ENCODE measurements at places on chromosomes 2 and 18.

GRCh38 chr2:37052600-37053332, 31.4 kb downstream of the HEATR5B start:
- DNase-seq: no peak

GRCh38 chr2:120480346-120480902, 134.5 kb downstream of the INHBB start:
- no peak for DNase-seq

DNA sequence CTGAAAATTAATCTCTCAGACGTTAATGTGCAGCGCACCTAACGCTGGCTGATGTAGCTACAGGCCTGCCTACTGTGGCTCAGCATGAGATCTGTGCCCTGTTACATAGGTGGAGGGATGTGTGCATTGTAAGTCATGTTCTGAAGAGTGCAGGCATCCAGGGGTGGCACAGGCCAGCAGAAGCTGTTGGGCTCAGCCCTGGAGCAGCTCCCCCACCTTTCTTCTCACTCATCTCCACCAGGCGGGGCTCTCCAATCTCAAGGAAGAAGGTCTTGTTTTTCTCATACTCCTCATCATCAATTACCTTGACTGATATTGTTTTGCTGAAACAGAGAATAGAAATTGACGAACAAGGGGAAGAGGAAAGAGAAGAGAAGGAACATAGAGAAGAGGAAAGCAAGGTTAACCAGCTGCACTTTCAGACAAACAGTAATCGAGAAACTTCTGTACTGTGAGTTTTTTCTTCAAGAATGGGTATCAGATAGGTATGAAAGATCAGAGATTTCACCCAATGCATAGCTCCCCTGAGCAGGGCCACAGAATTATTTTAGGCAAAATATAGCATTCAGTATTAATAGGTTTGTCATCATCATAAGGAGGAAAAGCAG, 273.6 kb downstream of the SLC8A1 start:
- DNase-seq: no peak

- no peak for DNase-seq
Measured at GRCh38 chr2:9739531-9739964, 103.7 kb upstream of the TAF1B start.

DNA sequence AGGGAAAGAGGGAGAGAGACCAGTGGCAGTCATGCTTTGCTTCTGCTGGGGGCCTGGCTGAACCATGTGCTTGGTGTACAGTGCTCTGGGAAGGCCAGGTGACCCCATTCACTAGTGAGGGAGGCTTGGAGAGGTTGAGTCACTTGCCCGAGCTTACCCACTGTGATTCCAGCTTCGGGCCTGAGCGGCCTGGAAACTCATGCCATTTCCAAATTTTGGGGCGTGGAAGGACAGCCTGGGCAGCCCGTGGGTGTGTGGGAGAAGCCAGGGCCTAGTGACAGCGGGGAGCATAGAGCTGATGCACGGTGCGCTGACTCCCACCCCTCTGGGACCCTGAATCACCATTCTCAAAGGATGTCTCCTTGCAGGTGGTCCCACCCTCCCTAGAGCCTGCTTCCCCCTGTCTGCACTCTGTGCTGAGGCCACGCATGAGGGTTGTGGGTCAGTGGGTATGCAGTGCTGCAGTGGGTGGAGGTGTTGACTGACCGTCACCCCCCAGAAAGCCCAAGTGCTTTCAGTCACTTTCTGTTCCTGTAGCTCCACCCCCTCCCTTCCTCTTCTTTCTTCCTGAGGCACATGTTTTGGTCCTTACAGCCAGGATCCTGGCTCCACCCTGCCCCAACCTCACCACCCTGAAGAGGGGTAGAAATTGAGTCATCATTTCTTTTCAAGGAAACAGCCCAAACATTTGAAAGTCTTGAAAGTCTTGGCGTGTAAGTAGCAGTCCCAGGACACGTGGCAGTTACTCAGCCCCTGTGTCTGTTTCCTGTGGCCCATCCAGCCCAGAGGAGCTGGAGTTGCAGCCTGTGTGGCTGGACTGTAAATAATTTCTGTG, 69.3 kb upstream of the MCFD2 start:
- no peak for DNase-seq

DNA sequence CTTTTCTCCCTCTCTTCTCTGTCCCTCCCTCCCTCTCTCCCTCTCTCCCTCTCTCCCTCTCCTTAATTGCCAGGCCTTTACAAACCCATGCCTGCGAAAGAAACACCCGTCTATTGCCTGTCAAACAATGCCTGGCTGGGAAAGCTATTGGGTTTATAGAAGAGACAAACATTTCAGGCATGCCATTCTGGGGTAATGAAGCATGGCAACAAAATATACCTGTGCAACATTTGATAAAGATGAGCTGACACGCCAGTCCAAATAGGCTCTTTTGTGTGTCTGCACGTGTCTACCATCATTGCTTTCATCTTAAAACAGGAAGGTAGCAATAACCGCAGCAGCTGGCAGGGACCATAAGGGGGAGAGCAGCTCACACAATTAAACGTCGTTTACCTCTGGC, 282.1 kb downstream of the ZNF516 start:
- DNase-seq: no peak

DNA sequence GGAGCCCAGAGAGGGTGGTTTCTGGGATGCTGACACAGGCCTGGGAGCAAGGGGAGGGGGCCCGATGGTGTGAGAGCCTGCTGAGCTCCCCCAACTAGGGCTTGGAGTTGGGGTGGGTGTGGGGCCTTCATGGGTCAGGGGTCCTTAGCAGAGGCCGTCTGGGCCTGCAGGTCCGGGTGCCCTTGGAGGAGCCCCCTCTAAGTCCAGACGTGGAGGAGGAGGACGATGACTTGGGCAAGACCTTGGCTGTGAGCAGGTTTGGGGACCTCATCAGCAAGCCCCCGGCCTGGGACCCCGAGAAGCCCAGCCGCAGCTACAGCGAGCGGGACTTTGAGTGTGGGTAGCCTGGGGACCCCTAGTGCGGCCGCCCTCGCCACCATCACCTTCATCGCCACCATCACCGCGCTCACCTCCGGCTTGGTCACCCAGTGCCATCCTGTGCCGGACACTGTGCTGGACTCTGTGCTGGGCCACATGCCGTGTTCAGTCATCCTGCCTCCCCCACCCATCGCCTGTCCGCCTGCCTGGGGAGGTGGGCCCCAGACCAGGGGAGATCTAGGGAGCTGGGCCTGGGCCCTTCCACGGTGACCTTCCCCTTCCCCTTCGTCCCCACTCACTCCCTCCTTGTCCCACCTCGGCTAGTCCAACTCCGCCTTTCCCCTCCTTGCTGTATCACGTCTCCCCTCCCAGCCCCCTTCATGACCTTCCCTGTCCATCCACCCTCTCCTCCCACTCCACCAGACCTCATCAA, 980 bp downstream of the SLC4A3 start:
- DNase-seq: no peak

DNA sequence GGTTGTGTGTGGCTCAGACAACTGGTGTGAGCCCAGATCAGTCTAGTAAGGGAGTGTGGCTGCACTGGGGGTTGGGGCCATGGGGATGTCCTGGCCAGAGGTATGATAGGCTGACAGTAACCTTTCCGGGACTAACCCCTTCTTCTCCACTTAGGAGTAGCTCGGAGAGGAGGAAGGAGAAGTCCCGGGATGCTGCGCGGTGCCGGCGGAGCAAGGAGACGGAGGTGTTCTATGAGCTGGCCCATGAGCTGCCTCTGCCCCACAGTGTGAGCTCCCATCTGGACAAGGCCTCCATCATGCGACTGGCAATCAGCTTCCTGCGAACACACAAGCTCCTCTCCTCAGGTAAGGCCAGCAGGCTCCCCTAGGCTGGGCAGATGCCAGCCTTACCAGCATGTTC, 49.5 kb downstream of the EPAS1 start:
- DNase-seq: no peak

GRCh38 chr18:70840649-70841048, 551.8 kb downstream of the SOCS6 start:
- no peak for DNase-seq

- no peak for DNase-seq
Measured at GRCh38 chr2:71423817-71424420, 29.4 kb upstream of the DYSF start.

DNA sequence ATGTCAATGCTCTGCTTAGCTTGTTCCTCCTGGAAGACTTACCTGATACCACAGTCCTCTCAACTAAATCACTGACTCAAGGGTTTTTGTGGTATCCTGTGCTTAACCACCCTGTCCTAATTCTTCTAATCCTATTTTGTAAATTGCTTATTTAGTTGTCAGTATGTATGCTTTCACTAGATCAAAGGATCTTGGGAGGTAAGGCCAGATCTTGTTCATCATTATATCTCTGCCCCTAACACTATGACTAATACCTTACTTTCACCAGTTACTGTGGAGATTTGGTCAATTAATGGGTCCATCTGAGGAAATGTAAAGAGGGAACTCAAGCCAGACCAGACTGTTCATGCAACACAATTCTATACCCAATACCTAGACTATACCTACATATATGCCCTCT, 203.2 kb downstream of the GULP1 start:
- no peak for DNase-seq

GRCh38 chr2:40166006-40166405, 285.9 kb downstream of the SLC8A1 start:
- DNase-seq: no peak

- DNase-seq: peak; percentile 86
Measured at GRCh38 chr2:198314559-198315153, 510.3 kb downstream of the PLCL1 start.

- DNase-seq: no peak
Measured at GRCh38 chr18:12401881-12402280, 5.8 kb upstream of the PRELID3A start.

- no peak for DNase-seq
Measured at GRCh38 chr2:165777522-165778186, 16.4 kb downstream of the GALNT3 start.

GRCh38 chr18:42442656-42443055, 487.6 kb downstream of the PIK3C3 start:
- DNase-seq: no peak

DNA sequence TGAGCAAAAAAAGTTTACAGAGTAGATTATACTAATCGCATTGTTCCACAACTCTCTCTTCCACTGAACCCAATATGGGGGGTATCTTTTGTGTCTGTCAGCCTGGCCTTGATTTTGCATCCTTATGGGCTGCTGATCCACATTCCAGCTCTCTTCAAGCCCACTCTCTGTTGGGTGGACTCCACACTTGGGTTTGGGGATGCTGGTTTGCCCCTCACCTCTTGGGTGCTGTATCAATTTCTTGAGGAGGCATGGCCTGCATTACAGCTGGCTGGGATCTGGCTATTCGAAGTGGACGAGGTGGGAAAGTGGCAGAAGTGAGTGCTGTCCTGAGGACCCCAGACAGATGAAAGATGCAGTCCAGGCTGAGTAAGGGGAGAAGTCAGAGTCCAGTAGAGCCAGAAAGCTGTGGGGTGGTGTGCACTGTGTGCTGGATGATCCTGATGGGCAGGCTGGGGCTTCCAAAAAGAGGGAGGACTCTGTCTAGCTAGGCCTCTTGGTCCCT, 141.4 kb downstream of the CAPN13 start:
- no peak for DNase-seq

GRCh38 chr18:32771169-32771751, 1.6 kb downstream of the KLHL14 start:
- peak; percentile 72 for DNase-seq

- no peak for DNase-seq
Measured at GRCh38 chr2:71747559-71747958, 294.2 kb downstream of the DYSF start.

- no peak for DNase-seq
Measured at GRCh38 chr2:159462201-159462785, 154.1 kb downstream of the BAZ2B start.

DNA sequence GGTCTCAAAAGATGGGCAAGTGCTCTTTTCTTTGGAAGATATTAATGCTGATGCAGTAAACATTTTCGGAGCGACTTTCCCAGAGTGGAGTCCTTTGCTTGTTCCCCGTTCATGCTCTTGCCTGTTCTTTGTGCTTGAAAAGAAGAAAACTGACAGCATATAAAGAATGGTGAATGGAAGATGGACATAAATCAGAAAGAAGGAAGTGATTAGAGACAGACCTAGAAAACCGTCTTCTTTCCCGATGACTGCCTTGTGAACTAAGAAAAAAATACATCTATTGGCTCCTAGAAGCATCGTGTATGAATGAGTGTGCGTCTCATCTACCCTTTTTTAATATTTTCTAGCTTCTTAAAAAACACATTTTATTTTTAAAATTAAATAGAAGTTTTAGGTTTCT, 740.1 kb upstream of the FANCL start:
- no peak for DNase-seq

GRCh38 chr18:7488571-7488970, 78.5 kb upstream of the PTPRM start:
- DNase-seq: no peak

DNA sequence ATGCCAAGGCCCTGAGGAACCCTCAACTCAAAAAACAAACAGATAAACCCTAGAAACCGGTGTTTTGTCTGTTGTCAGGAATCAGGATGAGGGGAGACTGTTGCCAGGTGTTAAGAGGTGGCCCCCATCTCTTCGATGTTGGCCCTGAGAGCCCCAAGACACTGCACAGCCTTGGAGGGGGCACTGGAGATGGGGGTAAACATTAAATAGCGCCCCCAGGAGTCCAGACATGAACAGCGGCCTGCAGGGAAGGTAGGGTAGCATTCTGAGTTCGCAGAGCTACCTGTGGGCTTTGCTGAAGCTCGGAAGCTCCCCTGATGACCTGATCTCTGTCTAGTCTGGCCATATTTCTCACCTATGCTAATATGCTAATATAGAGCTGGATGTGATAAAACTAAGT, 97.6 kb upstream of the SMAD2 start:
- no peak for DNase-seq

GRCh38 chr2:136247204-136247950, 129.4 kb upstream of the CXCR4 start:
- no peak for DNase-seq

DNA sequence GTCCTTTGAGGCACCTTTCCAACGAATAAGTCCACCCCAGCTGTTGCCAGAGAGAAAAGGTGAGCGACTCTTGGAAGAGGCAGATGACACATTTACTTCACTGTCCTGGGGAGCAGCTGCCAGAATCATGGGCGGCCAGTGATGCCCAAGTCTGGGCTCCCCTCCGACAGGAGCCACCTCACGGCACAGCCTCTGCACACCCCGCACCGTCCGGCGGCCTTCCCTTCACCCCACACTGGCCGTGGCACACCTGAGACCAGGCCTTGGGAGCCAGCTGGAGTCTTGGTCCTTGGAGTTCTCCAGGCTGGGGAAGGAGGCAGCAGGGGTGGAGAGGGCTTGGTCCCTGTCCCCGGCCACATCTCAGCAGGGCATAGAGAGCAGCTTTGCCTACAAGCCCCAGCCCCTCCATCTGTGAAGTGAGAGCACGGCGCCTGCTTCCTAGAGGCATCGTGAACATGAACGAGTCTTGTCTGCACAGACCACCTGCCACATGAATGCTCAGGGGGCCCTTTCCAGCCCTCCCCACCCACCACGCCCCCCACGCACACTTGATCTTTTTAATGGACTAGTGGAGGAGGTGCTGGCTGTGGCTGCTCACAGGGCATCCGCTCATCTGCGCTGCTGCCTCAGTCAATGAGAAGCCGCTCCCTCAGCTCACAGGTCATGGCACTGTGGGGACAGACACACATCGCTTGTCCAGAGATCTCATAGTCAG, 400.2 kb upstream of the MYT1L start:
- DNase-seq: no peak

- DNase-seq: no peak
Measured at GRCh38 chr2:38653715-38654527, 12.0 kb upstream of the GALM start.

- peak; percentile 6 for DNase-seq
Measured at GRCh38 chr2:198448789-198449188, 644.4 kb downstream of the PLCL1 start.

Data from brain (organoid and tissue), 16 donors.